ENCODE measurements at places on chromosomes 11 and 22.

GRCh38 chr11:35539256-35539655 lies 13.8 kb upstream of the PAMR1 start:
- no peak for DNase-seq

DNA sequence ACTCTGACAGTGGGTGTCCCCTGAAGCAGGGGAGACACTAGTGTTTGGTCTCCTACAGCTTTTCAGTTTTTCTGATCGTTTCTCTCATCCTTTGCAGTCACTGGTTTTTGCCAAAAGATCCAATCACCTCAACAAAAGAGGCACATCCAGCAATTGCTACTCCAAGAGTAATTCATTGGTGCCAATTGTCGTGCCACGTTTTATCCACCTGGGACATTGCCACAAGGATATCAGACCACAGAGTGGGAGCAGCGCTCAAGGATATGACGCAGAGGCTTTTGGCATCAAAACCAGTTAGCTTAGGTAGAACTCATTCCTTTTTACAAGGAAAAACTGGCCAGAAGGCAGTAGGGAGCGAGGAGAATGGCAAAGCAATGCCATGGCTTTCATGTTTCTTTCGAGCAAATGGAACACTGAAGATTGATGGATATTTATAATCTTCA lies 40.9 kb upstream of the BLID start:
- DNase-seq: peak; percentile 31

GRCh38 chr11:83599066-83599465 lies 312.9 kb upstream of the CCDC90B start:
- peak; percentile 8 for DNase-seq

GRCh38 chr11:95515371-95515770 lies 274.2 kb downstream of the FAM76B start:
- no peak for DNase-seq

DNA sequence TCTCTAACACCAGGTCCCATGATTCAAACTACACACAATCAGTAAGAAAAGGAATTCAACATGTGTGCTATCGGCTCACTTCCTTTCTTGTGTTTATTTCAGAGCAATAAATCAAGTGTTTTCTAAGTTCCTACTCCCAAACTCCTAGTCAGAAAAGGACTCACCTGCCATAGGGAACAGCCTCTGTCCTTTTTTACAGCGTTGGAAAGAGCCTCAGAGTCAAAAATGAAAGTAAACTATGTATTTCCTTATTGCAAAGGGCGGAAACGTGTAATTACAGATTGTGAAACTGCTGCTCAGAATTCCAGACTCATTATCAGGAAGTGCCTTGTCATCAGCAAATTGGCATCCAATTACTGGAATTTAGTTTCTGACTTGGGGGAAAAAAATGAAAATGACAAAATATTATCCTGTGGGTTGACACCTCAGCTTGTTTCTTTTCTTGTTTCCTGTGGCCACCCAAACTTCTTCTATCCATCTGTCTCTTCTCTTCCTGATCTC lies at the start of gene CASP4:
TSS of gene CASP4 (minus strand) at position 220 of the 501 bp plus-strand sequence. CDS start at position 171, 49 bp downstream.
- DNase-seq: peak; percentile 88
